Stimulated activated CD4-positive, alpha-beta T cell treated with anti-CD3 and anti-CD28 coated beads, Interleukin-2, amount 100 ng/mL, for 24 hours (primary cell): ENCODE measurements at places on chromosomes 3 and 15.

- no peak for DNase-seq
Measured at GRCh38 chr15:100901296-100901695, 17.9 kb upstream of the LRRK1 start.

DNA sequence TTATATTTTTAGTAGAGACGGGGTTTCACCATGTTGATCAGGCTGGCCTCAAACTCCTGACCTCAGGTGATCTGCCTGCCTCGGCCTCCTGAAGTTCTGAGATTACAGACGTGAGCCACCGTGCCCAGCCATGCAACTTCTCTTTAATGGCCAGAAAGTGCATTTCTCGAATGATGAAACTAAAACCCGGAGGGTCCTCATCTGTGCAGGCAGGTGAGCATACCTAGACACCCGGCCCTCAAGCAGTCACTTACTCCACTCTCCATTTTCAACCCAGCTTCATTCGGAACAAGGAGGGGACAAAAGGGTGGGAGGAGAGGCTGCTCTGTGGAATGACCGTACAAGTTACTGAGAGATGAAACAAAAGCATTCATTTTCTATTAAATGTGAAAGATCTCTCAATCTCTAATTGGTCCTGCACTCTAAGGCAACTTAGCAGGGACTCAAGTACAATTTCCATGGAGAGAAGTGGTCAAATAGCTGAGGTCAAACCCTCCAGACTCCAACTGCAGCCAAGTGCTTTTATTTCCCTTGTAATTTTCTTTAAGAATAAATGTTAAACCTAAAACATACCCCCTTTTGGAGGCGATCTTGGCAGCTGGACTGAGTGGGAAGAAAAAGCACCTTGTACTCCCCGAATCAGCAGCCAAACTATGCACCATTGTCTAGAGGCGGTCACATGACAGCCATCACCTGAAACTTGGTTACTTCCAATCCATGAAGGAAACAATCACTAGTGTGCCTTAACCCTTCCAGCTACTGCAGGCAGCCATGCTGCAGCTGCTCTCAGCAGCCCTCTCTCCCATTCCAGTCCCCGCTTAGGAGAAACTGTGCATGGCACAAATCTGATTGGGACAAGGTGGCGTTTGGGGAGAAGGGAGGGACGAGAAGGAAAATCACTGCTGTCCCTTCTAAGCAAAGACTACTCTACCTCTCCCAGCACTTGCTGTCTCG is 62.2 kb downstream of the VGLL4 start:
- DNase-seq = no peak

GRCh38 chr3:126356373-126357264 is 589 bp downstream of the KLF15 start:
- DNase-seq = no peak

GRCh38 chr15:47362118-47362905 is 355.0 kb upstream of the SEMA6D start:
- DNase-seq = no peak

GRCh38 chr3:175619369-175619768 is 760.2 kb downstream of the NAALADL2 start:
- DNase-seq = no peak

DNA sequence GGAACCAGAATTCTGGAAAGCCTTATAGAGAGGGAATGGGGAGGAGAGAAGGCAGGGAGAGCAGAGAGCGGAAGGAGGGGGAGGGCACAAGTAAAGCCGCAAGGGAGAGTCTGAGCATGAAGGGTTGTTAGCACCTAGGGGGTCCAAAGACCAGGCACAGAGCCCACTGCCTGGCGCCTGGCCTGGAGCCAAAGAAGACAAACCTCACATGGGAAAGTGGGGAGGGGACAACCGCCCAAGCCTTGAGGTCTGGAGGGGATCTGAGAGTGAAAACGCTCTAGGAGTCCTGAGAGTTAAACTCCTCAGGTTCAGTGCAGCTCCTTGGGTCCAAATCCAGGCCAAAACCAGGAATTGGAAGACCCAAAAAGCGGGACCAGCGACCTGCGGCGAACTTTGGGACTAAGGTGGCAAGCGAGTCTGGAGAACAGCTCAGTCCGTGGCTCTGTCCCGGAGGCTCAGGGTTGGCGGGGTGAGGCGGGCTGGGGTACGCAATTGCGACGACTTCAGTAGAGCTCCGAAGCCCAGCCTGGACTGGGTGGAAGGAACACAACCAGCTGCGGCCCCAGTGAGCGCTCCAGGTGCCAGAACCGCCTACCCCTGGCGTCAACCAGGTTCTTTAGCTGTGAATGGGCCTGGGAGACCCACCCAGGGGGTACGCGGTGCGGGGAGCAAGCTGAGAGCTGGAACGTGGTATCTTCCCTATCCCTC is 807 bp upstream of the INAFM2 start:
- no peak for DNase-seq

DNA sequence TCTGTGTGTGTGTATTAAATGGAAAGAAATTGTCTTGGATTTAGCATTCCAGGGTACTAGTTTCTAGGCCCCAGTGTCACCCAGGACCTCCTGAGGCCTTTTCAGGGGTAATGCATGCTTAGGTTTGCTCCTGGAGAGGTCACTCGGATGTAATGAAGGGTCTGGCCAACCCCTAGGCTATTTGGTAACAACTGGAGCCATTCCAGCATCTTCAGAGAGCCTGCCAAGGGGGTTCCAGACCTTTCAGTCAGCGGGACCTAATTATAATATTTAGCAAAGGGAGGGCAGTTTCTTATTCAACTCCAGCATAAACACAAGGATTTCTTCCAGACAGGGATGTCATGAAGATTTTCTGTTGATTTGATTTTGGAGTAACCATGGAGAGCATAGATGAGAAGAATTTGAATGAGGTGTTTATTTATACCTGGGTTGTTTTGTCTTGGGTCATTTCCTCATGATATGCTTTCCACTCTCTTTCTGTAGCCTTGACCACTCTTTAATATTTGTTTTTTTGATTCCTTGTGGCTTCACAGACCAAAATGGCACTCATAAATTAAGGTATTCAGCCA is 17.4 kb downstream of the KAT2B start:
- DNase-seq = no peak

GRCh38 chr15:51133140-51133765 is 38.5 kb upstream of the TNFAIP8L3 start:
- DNase-seq = no peak

DNA sequence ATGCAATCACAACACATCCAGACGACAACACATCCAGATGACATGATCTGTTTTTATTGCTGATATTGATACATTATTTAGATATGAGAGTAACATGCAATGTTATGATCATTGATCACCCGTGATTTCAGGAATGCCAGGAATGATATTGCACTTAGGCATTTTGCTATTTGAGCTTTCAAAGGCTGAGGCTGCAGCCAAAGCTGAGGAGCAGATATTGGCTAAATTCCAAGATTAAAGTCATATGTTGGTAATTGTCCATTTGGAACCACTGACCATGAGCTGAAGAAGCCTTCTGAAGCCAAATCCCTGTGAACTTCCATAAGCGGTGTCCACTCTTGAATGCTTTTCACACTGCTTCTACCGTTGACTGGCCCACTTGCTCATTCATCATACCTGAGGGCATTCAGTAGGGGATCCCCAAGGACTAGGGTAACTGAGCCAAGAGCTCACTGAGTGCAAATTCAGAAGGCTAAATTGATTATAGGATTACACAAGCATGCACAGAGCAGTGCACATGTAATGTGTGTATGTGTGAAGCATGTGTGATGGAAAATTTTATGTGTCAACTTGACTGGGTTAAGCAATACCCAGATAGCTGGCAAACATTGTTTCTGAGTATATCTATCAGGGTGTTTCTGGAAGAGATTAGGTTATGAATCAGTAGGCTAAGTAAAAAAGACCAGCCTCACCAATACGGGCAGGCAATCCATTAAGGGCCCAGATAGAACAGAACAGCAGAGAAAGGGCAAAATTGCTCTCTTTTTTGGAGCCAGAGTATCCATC is 92.1 kb upstream of the PLAAT1 start:
- DNase-seq = no peak

- no peak for DNase-seq
Measured at GRCh38 chr3:170536712-170537111, 49.2 kb downstream of the SLC7A14 start.

DNA sequence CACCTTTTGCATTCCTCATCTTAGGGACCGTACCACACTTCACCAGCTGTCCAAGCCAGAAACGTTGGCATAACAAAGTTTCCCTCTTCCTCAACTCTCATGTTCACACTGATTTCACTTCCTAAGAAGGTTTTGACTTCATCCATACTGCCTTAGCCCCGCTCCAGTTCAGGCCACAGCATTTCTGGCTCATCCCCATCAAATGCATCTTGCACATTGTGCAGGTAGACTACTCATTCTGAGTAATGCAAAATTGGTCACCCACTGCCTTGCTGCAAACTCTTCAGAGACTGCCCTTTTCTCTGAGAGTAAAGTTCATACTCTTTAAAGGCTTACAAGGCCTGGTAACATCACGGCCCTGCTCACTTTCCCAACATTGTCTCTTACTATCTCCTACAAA is 8.8 kb downstream of the NUSAP1 start:
- no peak for DNase-seq

DNA sequence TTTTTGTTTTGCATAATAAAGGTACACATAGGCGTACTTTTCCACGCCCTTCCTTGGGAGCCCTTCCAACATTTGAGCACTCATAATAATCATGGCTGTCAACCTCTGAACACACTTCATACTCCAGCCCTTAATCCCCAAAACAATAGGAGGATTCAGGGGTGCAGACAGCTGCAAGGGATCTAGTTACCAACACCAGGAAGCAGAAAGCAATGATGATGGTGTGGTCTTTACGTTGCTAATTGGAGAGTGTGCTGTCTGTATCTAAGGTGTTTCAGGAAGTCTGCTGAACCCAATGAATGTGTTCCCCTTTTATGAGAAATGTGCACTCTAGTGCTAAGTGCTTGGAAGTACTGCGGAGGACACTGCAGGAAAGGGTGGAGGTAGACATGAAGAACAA is 60.3 kb upstream of the PDZRN3 start:
- DNase-seq = no peak

GRCh38 chr3:55180936-55181535 is 253.2 kb upstream of the LRTM1 start:
- DNase-seq = no peak

DNA sequence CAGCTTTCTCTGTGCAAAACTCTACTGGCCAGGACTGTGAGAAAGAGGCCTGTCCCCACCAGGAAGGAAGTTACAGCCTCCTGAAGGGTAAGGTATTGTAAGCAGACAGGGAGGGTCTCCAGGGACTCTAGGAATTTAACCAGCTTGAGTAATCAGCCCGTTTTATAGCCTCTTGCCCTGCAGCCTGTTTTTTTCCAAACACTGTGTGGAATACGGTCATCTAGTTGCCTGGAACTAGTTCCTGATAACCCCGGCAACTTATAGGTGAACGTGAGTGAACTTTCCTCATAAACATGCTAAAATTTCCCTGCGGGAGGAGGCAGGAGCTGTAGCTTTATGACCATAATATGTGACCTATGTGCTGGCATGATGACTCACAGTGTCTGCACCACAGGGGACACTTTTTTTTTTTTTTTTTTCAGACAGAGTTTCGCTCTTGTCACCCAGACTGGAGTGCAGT is 60.1 kb upstream of the DAZL start:
- DNase-seq = no peak

DNA sequence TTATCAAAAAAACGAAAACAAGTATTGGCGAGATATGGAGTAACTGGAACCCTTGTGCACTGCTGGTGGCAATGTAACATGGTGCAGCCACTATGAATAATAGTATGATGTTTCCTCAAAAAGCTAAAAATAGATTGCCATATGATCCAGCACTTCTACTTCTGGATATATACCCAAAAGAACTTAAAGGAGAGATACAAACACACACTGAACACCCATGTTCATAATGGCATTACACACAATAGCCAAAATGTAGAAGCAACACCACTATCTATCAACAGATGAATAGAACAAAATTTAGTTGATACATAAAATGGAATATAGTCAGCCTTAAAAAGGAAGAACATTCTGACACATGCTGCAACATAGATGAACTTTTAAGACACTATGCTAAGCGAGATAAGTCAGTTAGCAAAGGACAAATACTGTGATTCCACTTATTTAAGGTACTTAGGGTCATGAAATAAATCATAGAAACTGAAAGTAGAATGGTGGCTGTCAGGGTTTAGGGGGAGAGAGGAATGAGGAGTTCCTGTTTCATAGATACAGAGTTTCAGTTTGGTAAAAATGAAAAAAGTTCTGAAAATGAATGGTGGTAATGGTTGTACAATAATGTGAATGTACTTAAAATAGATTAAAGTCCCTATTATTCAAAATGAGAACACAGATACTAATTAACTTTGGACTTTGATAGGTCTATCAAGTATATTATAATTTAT is 59.4 kb upstream of the IMPG2 start:
- no peak for DNase-seq

- DNase-seq = no peak
Measured at GRCh38 chr3:155418407-155418806, 124.9 kb upstream of the STRIT1 start.

DNA sequence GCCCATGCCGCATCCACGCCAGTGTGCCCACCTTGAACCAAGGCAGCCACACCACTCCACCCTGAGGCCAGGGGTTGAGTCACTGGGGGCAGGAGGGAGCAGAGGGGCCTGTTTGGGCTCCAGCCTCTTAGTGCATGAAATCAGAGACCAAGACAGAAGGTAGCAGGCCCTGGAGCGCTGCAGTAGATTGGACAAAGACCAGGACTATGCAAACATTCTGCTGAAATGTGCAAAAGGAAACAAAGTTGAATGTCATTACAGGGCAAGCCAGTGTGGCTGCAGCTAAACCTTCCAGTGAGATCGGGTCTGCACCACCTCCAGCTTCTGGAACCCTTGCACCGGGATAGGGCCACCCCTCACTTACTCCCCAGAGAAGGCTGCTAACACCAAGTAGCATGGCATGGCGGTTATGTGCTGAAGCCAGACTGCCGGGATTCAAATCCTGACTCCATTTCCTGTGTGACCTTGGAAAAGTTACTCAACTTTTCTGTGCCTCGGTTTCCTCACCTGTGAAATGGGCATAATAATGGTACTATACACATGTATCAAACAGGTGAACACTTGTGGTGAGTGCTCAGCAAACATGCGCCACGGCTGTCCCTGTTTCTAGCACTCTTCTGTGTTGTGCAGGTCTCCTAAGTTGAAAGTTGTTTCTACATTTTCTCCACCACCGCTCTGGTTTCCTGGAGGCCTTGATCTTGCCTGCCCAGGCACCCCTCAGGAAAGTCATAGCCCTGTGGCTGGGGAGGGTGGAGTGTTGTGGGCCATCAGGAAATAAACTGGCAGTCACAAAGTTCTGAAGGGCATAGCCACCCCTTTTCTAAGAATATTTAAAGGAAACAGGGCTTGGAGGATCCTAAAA is 25.0 kb upstream of the GP9 start:
- DNase-seq = no peak
